ENCODE measurements at places on chromosomes 12 and 14.

- DNase-seq: no peak
Measured at GRCh38 chr14:39265033-39265432, 31.3 kb downstream of the MIA2 start.

DNA sequence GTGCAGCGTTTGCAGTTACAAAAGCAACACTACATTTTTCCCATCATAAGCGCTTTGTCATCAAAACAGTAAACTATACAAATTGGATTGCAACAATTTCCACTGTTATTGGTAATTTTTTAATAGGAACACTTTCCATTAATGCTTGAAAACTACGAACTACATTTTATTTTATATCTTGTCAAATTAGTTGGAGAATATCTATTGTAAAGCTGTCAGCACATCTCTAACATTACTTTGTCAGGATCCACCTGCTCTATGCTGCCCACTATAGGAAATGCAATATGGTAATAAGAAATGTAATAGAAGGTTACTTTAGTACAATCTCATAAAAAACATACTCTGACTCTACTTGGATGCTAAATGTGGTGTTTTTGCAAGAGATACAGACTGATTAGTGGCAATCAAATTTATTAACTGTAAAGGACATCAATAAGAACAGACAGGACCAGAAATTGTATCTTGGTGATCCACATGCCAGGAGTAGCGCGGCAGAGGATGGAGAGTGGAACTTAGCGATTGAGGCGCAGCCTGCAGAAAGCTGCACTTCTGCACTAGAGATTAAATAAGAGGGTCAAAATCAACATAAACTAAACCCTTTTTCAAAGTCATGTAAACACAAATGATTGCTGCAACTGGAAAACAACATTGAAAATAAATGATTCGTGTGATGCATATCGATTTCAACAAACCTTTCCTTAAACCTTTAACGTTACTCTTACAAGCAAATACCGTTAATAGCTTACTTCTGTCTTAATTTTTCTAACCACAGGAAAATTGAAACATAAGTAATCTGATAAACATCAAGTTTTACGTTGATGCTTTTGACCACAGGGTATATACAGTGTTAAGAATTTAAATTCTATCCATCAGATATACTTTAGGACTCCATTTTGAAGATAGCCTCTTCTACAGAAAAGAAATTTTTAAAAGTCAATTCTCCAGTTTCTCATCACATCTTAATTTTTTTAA is 3.6 kb upstream of the ARID2 start:
- DNase-seq: no peak

- no peak for DNase-seq
Measured at GRCh38 chr14:71625175-71625574, 307.1 kb upstream of the RGS6 start.

- no peak for DNase-seq
Measured at GRCh38 chr12:102052192-102053061, 9.4 kb downstream of the WASHC3 start.

DNA sequence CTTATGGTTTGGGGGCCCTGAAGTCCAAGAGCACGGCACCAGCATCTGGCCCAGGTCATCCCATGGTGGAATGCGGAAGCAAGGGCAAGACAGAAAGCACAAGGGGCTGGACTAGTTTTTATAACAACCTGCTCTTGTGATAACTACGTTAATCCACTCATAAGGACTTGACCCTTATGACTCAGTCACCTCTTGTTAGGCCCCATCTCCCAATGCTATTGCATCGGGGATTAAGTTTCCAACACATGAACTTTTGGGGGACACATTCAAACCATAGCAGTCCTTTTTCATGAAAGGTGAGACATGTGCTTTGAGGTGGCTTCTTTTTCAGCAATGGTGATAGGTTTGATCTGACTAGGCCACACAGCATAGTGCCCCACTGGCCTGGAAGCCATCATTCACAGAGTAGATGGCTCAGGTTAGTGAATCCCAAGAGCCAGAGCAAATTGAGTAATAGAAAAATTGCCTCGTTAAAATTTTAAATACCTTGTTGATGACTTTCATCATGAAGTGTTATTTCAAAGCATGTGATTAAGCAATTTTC is 12.1 kb downstream of the FRMD6 start:
- DNase-seq: no peak

- DNase-seq: no peak
Measured at GRCh38 chr12:126899926-126900792, 1366.8 kb upstream of the TMEM132C start.

DNA sequence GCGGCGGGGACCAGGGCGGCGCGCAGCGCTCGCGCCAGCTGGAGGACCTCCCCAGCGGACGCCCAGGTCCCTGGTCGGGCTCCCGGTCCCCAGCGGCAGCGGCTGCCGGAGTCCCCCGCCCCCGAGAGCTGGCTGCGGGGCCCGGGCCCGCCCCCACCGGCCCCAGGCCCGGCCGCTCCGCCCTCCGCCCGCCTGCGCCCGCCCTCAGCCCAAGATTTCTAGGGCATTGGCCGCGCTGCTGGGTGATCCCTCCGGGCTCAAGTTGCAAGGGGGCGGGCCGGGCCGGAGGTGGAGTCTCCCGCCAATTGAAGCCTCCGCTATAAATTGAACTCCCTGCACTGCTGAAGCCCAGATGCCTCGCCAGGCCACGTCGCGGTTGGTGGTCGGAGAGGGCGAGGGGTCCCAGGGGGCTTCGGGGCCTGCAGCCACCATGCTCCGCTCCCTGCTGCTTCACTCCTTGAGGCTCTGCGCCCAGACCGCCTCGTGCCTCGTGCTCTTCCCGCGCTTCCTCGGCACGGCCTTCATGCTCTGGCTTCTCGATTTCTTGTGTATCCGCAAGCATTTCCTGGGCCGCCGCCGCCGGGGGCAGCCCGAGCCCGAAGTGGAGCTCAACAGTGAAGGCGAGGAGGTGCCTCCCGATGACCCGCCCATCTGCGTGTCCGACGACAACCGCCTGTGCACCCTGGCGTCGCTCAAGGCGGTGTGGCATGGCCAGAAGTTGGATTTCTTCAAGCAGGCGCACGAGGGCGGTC is at the start of gene DIO3:
Gene DIO3, plus strand, starts transcription at position 351 of the 752 bp plus-strand sequence.
- DNase-seq: no peak

DNA sequence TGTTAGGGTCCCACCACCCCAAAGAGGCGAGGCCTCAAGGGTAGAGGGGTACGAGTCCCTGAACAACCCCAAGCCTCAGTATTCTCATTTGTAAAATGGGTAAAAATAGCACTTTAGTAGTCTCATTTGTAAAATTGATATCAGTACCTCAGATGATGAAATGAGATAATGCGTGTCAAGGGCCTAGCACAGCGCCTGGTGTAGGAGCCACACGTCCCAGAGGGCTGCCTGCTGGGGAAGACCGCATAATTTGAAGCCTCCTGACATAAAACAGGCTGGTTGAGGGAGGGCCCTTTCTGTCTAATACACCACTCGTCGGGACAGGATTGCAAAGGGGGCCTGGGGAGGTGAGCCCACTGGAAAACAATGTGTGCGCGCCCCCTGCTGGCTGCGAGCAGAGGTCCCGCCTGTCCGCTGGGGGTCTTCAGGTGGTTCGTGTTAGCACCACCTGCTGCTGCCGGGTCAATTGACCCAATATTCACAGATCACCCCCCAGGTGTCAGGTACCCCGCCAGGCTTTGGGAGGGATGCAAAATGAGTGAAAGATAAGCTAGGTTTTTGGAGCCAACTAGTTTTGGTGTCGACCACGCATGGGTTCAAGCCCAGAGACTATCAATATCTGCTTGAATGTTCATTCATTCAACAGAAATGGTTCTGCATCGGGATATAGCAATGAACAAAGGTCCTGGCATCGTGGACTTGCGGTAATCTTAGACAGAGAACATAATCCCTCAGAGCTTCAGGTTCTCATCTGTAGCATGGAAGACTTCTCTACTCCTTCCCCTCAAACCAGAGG is 24.7 kb upstream of the IRF2BPL start:
- peak; percentile 67 for DNase-seq

- no peak for DNase-seq
Measured at GRCh38 chr14:76950055-76951020, 78.2 kb downstream of the IRF2BPL start.

GRCh38 chr12:50932787-50933280 is 19.5 kb upstream of the HIGD1C start:
- DNase-seq: no peak

DNA sequence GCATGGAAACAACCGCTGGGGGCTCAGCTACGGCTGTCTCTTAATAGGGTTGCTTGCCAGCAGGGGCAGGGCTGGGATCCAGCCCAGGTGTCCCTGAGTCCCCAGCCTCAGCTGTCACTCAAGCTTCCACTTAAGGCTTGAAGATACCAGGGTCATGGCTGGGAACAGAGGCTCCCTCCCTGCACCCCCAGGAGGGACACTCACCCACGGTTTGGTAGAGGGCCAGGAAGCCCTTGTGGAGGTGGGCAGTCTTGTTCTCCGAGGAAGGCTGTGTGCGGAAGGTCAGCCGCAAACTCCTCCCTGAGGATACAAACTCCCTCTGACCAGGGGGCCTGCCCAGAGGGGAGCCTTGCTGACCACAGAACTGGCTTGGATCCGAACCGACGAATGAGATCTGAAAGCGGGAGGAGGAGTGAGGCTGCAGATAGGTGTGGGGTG is 7.3 kb downstream of the C1RL start:
- DNase-seq: no peak

DNA sequence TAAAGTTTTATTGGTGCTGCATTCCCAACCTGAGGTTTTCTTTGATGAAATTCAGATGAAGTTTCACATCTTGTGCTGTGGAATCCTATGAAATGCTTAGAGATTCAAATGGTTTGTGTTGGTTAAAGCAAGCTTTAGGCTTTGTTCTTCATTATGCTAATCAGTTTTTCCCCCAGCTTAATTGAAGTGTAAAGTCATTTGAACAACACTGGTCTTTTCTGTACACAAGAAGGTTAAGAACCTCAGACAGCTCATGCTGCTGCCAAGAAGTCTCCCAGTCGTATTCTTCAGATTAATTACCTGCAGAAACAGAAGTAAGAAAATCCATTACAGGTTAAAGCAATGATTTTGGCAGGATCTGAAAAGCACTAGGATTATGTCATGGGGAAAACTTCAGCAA is 48.9 kb downstream of the EML1 start:
- no peak for DNase-seq

- DNase-seq: no peak
Measured at GRCh38 chr12:70045036-70045435, 198.2 kb upstream of the CNOT2 start.

GRCh38 chr12:3220382-3221321 is 143.5 kb downstream of the TSPAN9 start:
- no peak for DNase-seq

- no peak for DNase-seq
Measured at GRCh38 chr12:91636721-91637120, 454.1 kb upstream of the DCN start.

DNA sequence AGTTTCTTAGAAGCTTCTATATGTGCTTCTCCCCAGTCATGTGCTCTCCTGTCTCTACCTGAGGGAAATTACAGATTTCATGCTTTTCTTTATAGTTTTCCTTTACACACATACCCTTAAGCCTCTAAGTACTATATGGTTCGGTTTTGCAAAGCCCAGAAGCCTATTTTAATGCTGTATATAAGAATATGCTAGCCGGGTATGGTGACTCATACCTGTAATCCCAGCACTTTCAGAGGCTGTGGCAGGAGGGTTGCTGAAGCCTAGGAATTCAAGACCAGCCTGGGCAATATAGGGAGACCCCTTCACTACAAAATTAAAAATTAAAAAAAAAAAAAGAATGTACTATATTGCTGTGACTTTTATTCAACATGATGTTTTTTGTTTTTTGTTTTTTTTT is 15.4 kb downstream of the DGLUCY start:
- no peak for DNase-seq

DNA sequence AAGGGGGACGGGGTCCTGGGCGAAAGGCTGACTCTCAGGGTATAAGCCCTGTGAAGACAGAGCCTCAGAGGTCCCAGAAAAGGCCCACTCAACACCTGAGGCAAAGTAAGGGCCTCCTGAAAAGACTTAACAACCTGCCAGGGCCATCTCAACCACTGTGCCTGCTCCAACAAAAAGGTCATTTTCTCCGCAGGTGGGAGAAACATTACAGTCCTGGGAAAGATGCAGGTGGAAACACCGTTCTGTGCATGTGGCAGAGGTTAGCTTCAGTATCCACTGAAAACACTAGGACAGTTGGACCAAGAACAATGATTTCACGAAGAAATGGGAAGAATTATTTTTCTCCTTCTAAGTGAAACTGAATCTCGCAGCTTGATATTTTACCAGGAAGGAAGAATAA is 50.9 kb downstream of the CCDC88C start:
- no peak for DNase-seq

- no peak for DNase-seq
Measured at GRCh38 chr12:47819138-47819895, 386 bp downstream of the HDAC7 start.

- DNase-seq: no peak
Measured at GRCh38 chr14:68482018-68482417, 310.8 kb downstream of the ZFP36L1 start.

DNA sequence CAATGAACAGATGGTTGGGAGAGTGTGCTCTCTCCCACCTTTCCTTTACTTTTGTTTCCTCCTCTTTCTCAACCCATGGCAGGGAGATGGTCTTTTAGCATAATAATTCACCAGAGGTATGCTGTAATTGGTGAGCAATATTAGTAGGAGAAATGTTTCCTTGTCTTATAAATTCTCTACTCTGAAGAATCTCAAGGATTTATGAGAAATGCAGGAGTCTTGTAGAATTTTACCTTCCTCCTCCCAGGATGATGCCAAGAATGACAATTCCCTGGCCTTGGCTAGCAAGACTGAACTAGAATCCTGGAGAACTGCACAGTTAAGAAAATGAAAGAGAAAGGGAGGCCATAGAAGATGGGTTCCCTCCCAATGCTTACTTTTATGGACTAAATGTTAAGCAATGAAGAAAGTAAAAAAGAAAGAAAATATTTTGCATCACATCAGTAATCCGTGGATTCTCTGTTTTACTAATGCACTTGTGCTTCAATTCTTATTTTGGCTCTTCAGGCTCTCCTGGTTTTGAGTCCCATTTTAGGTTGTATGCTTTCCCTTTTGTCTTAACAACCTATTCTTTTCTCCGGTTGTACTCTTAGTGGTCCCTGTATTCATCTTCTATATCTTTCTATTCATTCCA is 192.9 kb upstream of the GARIN6 start:
- no peak for DNase-seq

- DNase-seq: no peak
Measured at GRCh38 chr12:93785249-93786010, 108.3 kb downstream of the CRADD start.

GRCh38 chr12:49276304-49277290 is 11.7 kb downstream of the TUBA1C start:
- no peak for DNase-seq

DNA sequence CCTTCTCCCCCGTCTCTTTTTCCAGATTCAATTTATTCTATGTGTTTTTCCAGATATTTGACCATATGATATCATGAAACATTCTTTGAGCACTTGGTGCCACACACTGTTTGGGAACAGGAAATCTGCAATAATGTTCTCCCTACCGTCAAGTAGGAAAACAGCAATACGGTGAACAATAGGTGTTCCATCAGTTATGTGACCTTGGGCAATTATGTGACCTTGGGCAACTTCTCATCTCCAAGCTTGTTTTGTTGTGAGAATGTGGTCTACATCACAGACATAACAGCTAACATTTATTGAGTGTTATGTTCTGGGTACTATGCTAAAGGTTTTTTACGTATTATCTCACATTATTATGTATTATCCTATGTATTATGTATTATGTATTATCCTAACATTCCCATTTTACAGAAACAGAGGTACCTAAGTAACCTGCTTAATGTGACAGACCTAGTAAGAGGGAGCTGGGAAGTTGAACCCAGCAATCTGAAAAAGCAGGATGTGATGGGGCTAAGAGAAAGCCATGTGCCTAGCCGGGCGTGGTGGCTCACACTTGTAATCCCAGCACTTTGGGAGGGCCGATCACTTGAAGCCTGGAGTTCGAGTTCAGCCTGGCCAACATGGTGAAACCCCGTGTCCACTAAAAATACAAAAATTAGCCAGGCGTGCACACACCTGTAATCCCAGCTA is 1.2 kb upstream of the NEK9 start:
- no peak for DNase-seq
